ENCODE measurements at places on chromosomes 3 and 15. TPM values are rescaled to one million over a fixed set of nuclear protein-coding genes. Genes with fewer than 3 reads are reported as not detected.

GRCh38 chr3:45665101-45665572 is 24.1 kb upstream of the SACM1L start:
- peak; percentile 42 for DNase-seq

ESYT3 gene
- total RNA-seq: 3.5 TPM

DNA sequence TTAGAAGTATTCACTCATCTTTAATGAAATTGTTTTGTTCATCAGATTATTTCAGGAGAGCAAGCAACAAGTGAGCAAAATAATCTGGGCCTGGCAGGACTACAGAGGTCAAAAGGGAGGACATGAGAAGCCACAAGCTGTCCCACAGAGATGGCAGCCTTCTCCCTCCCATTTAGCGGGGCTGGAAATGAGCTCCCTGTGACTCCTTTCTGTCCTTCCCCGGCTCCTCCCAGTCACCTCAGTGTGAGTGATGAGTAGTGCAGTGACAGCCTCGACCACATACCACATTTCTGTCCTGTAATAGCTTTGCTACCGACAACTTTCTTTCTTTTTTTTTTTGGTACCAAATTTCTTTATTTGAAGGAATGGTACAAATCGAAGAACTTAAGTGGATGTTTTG is 38.0 kb downstream of the RAB7A start:
- DNase-seq: no peak

DNA sequence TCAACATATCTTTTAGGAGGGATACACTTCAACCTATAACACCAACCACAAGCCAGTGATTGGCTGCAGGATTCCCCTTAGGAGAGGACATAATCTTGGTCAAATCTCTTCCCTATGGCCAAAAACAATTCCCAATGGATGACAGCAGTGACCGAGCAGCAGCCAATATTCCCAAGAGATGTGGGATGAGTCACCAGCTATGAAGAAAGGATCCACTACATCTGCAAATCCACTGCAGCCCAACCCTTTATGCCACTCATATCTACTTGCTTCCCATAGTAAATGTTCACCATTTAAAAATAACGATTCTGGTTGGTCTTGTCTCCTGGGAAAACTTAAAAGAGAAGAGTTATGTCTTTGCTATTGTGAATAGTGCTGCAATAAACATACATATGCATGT is 4.5 kb upstream of the IQCF5 start:
- no peak for DNase-seq

GASK1A gene
- 1.6 TPM for total RNA-seq

GRCh38 chr3:166071-166470 is 30.5 kb upstream of the CHL1 start:
- no peak for DNase-seq

GRCh38 chr3:15300323-15301078 is 31.9 kb downstream of the SH3BP5 start:
- DNase-seq: peak; percentile 22

FOXB1 gene
- not detected for total RNA-seq

DNA sequence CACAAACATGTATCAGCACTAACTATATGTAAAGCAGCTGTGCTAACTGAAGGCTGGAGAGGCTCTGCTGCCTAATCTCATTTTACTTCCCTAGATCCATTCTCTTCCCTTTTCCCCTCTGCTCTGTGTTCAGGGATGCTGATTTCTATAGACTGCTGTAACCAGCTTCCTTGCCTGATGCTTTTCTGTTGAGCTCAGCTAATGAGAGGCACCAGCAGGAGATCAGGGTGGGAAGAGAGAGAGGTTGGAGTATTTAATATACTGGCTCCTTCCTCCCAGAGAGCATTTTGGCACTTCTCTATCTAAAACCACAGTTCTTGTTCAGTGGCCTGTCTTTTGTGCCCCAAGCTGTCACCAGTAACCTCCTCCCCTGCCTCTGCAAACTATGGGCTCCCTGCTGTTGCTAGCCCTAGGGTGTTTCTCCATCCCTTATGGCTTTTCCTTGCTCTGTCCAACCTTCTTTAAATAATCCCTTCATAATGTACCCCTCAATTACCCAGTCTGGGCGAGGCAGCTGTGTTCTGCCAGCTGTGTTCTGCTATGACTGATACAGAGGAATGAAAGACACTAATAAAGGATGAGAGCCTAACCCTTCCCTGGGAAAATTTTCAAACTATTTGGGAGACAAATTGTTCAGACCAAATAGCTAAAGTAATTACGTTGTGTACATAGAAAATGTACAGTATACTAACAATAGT is 69.5 kb downstream of the CADPS start:
- no peak for DNase-seq

- DNase-seq: no peak
These were observed 33.9 kb upstream of the CDCP1 start for GRCh38 chr3:45180051-45180450.

HEG1 gene
- total RNA-seq: 0.97 TPM

CD200R1 gene
- not detected for total RNA-seq

PLA2G4D gene
- total RNA-seq: not detected

LDHAL6B gene
- total RNA-seq: not detected

OR5K1 gene
- total RNA-seq: not detected

DNA sequence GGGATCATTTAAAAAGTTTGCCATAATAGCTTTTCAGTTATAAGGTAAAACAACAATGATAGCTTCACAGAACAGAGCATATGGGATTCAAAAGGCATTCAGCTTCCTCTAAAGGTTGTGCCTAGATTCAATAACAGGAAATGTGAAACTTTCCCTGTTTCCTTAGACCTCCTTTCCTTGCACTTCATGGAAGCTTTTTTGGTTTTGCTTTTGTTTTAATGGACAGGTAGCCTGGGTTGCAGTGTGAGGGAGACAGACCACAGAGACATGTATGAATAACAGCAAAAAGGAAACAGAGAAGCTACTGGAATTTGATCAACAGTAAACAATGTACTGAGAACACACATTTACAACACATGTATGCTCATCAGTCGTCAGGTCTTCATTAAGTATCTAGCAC is 2.3 kb upstream of the TNFAIP8L3 start:
- DNase-seq: no peak

GRCh38 chr3:170977949-170978745 is 48.4 kb downstream of the SLC2A2 start:
- DNase-seq: no peak

DNA sequence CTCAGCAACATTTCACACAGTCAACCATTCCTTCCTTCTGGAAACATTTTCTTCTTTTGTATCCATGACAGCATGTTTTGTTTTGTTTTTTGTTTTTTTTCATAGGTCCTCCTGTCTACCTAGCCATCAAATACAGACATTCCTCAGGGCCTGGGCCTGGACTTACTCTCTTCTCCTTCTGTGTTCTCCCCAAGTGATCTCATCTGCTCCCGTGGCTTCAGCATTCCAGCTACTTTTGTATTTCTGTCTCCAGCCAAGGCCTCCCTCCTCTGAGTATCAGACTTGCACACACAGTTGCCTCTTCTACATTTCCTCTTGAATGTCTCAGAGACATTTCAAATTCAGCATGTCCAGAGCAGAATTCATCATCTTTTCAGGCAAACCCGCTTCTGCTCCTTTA is 82.4 kb downstream of the HCN4 start:
- DNase-seq: no peak

GRCh38 chr3:41846850-41847249 is 115.1 kb downstream of the ULK4 start:
- DNase-seq: no peak

GRCh38 chr15:86555939-86556338 is 476.3 kb downstream of the AGBL1 start:
- DNase-seq: no peak

CAND2 gene
- not detected for total RNA-seq

GOLGA6L1 gene
- not detected for total RNA-seq

- DNase-seq: no peak
These were observed 34.3 kb upstream of the APH1B start for GRCh38 chr15:63243101-63243500.

ZPLD1 gene
- 0.64 TPM for total RNA-seq

DNA sequence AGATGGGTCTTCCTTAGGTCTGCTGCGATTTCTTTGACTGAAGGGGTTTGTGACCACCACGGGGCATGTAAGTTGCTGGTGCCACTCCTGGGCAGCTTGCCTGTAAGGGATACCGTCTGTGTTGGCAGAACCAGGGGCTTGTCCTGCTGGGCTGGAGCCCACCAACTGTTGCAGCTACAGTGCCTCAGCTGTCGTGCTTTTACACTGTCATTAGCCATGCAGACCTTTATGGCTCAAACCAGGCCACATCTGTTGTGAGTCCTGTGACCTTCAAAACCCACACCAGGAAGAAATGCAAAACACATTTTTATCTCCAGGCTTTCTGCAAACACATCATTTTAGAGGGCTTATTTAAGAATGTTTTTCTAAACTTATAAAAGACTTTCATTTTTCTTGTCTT is 168.7 kb downstream of the PTPRG start:
- no peak for DNase-seq

GRCh38 chr3:4763604-4764247 is 215.5 kb upstream of the BHLHE40 start:
- DNase-seq: no peak

SPESP1 gene
- total RNA-seq: not detected

DNA sequence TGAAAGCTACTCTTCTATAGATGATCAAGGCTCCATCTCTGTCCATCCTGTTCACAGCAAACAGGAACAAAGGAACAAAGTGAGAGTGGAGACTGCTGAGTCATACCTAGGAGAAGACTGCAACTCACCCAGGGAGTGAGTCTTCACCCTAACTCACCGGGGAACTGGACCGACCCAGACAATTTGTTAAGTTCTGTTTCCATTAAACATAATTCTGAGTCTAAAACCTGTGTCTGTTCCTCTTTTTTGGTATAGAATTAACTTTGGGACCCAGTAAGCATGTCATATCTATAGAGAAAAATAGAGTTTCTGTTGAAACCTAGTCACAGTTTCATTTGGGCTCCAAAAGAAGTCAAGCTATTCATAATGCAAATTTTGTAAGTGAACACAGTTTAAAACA is 21.6 kb downstream of the CCDC80 start:
- no peak for DNase-seq

GRCh38 chr3:125398952-125399351 is 23.8 kb upstream of the ZNF148 start:
- DNase-seq: peak; percentile 14

DNA sequence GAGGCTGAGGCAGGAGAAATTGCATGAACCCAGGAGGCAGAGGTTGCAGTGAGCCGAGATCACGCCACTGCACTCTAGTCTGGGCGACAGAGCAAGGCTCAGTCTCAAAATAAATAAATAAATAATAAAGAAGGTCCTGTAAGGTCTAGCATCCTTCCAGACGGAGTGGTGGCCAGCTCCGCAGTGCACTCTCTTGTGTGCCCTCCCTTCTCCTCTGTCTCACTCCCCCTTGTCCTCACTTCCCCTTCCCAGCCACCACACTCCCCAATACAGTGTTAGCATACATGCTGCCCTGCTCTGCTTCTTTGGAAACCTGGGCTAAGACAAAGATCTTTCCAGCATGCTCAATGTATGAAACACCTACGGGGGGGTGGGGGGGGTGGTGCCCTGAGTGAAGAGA is 3.4 kb upstream of the CLN6 start:
- DNase-seq: no peak

DNA sequence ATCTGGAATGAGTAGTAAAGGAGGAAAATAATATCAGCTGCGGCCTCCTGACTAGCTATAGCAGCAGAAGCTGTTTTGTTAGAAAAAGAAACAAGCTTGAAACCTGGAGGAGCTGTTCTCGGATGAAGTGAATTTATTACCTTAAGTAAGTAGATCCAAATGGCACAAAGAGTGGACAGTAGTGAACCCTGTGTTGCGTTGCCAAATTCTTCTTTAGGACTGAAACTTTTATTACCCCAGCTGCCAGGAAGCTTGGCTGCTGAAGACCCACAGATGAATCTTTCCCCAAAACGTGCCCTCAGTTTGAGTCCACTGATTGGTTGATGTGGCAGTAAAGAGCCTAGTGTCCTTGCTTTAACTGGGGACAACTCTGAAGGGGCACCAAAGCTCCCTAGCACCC is 366.8 kb upstream of the GBE1 start:
- DNase-seq: no peak

DNA sequence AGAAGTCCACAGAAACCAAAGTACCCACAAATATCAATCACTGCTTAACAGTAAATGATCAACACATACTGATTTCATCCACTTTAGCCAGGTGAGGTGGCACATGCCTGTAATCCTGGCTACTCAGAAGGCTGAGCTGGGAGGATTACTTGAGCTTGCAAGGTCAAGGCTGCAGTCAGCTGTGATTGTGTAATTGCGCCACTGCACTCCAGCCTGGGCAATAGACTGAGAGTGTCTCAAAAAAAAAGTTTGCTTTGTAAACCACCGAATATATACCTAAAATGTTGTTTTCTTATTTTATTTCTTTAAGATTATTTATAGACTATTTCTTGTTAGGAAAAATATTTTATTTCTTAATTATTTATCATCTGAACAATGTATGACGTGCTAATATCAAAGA is 8.7 kb upstream of the ATP13A4 start:
- no peak for DNase-seq

GRCh38 chr3:130934442-130935089 is 40.7 kb downstream of the ATP2C1 start:
- no peak for DNase-seq

TTLL13 gene
- 0.29 TPM for total RNA-seq

DNA sequence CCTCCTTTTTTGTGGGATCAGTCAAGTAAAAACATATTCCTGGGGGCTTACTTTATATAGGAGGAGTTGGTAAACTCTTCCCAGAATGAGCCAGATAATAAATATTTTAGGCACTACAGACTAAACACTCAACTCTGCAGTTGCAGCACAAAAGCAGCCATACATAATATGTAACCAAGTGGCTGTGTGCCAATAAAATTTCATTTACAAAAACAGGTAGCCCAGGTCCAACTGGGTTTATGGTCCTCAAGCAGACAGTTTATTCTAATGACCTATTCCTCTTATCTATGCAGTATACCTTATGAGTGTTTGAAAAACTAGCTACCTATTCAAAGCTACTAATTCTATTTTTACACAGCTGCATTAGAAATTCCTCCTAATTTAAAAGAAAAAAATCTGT is 61.8 kb downstream of the FAIM start:
- DNase-seq: no peak

CPLX3 gene
- total RNA-seq: 0.29 TPM

DNA sequence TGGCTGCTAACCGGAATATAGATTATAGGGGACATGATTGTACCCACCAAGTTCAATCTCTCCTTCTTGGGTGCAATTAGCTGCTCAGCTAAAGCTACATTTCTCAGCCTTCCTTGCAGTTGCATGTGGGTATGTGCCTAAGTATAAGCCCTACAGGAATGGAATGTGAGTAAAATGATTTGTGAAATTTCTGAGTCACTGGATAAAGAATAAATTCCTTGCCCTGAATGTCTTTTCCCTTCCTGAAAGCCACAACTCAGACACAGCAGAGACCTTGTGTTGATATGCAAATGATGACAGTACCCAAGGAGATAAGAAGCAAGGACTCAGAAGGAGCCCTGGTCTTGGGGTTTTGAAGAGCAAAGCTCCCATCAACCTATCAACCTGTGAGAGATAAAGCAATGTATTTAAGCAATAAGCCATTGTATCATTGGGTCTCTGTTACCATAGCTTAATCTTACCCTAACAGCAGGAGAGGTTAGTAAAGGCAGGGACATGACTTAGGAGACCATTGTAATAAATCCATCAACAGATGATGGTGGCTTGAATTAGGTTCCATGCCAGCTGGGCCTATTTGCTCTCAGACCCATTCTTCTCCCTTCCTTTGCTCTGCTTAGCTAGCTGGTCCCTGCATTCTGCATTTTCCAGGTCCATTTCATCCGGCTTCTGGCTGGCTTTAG is 25.6 kb upstream of the ZNF280D start:
- DNase-seq: no peak

- DNase-seq: no peak
These were observed 65.5 kb upstream of the C3orf49 start for GRCh38 chr3:63753567-63753966.

GRCh38 chr3:15694628-15695027 is 93.1 kb downstream of the BTD start:
- no peak for DNase-seq

Data from Calu3 (cell line).